ENCODE measurements at places on chromosomes 4 and X. TPM values are rescaled to one million over a fixed set of nuclear protein-coding genes. Genes with fewer than 3 reads are reported as not detected.

The PASD1 gene
- not detected for polyA plus RNA-seq

DNA sequence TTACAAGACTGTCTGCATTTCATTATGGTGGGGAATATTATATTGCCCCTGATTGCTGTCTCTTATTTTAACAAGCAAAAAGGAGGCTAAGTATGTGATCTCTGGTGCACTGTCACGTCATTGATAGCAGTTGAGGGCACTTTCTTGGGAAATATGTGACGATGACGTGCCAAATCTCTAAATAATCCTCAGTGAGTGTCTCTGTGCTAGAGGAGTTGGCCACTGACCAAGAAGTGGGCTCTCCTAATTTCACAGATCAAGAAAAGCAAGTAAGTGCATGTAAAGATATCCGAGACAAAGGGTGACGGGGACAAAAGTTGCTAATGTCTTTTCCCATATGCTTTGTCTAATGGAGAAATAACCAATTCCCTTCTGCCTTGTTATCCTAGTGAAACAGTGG lies 487.4 kb upstream of the TENM3 start:
- DNase-seq: no peak

GRCh38 chr4:7347981-7348380 lies 86.7 kb downstream of the PSAPL1 start:
- DNase-seq: no peak

The UGT2B15 gene
- not detected for polyA plus RNA-seq

The ALPK1 gene
- polyA plus RNA-seq: not detected

GRCh38 chrX:14506866-14507265 lies 22.5 kb upstream of the GLRA2 start:
- DNase-seq: no peak

The VEGFD gene
- not detected for polyA plus RNA-seq

- DNase-seq: no peak
Observed at GRCh38 chrX:50448565-50448964, 22.1 kb downstream of the DGKK start.

- DNase-seq: no peak
Observed at GRCh38 chr4:82782626-82783345, 15.8 kb downstream of the SCD5 start.

DNA sequence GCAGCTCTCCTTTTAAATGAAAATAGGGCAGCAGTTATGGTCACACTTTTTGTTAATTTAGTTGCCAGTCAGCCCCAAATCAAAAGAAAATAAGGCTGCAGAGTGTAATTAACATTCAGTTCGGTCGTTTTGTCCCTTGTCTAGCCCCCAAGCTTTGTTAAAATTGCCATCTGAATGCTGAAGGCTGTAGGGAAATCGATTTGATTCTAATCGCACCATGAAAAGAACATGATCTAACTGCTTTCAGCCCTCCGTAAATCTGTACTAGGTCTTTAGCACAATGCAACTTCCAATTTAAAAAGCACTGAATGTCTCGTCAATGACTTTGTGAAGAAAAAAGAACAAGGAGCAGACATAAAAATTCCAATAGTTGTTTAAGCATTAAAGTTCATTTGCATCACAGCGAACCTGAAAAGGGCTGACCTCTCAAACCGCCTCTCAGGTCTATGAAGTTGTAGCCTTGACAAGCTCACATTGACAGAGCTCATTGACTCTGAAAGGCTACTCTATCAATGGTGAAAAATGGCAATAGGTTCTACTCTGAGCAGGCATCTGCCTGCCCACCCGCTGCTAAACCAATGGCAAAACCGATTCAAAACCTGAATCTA lies 48.9 kb downstream of the CHIC2 start:
- no peak for DNase-seq

DNA sequence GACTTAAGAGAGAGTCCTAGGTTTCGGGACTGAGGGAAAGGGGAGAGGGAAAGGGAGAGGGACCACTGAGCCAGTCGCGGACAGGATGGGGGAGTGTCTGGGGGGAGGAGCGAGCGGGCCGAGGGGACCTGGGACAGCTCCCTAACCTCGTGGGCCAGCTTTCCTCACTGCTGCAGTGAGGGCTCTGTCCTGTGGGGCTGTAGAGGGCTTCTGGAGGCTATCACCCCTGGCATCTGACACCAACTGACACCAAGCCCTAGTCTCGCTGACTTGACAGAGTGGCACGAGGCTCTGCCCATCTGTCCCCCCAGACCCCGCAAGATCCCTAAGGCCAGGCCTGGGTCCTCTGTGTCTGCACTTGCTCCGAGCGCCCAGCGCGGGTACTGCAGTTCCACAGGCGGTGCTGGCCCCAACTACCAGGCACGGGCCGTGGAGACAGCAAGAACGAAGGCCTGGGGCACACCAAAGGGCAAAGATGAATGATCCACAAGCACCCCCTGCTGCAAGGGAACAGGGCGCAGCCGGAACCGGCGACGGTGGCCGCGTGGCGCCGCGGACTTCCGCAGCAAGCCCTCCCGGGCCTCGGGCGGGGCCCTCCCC lies 465 bp downstream of the HAUS7 start:
- DNase-seq: no peak
